ENCODE measurements at places on chromosomes 16 and 17.

- H3K36me3 ChIP-seq, result no peaks in the 10 kb centered on the region
- no peak overlapping the region for H3K27ac ChIP-seq
- H3K4me3 ChIP-seq, result no peak overlapping the region
- no peaks in the 10 kb centered on the region for H3K4me1 ChIP-seq
- no peak for DNase-seq
Measured at GRCh38 chr17:35786941-35787432, 8.5 kb downstream of the MMP28 start.

- no peak for DNase-seq
- H3K4me3 ChIP-seq, result no peak overlapping the region
- H3K4me1 ChIP-seq, result peaks cover 13% of the 10 kb centered on the region
- peaks cover 22% of the 10 kb centered on the region for H3K36me3 ChIP-seq
- H3K27me3 ChIP-seq, result no peaks in the 10 kb centered on the region
Measured at GRCh38 chr17:51221322-51221721, 38.5 kb downstream of the MBTD1 start.

DNA sequence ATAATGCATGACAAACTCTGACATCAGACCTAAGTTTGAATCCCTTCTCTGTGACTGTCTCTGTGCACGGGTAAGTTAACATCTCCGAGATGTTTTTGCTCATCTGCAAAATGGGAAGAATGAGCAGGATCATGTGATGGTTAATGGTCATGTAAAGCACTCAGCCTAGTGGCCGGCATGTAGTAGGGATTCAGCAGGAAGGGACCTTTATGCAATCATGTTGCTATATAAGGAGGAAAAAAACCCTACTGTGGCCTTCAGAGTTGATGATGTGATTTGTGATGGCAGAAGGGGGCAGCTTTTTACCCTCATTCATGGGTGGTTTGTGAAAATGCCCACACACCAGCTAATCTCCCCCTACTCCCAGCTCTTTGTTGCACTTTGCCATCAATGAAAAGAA is 24.1 kb downstream of the CLEC16A start:
- no peak for DNase-seq
- H3K27ac ChIP-seq, result peak overlapping the region; percentile 84
- peaks cover 60% of the 10 kb centered on the region for H3K4me1 ChIP-seq
- H3K27me3 ChIP-seq, result no peaks in the 10 kb centered on the region

- peaks cover 10% of the 10 kb centered on the region for H3K4me1 ChIP-seq
- no peak overlapping the region for H3K4me3 ChIP-seq
- peaks cover 29% of the 10 kb centered on the region for H3K36me3 ChIP-seq
- no peak overlapping the region for H3K27ac ChIP-seq
- no peak for DNase-seq
Measured at GRCh38 chr16:30989469-30990047, 4.6 kb downstream of the HSD3B7 start.

GRCh38 chr17:52181782-52182181 is 23.3 kb upstream of the CA10 start:
- peaks cover 6% of the 10 kb centered on the region for H3K27me3 ChIP-seq
- no peaks in the 10 kb centered on the region for H3K36me3 ChIP-seq
- H3K4me3 ChIP-seq, result no peak overlapping the region
- DNase-seq, result no peak
- H3K27ac ChIP-seq, result no peak overlapping the region
- H3K4me1 ChIP-seq, result no peaks in the 10 kb centered on the region

Data from stimulated activated naive B cell treated with anti-CD40 and anti-IgM and Interleukin-4, amounts not matched to agents 10 μg/mL and 1 μg/mL and 100 μg/mL, for 72 hours (primary cell).